ENCODE measurements at places on chromosomes 4 and X.

DNA sequence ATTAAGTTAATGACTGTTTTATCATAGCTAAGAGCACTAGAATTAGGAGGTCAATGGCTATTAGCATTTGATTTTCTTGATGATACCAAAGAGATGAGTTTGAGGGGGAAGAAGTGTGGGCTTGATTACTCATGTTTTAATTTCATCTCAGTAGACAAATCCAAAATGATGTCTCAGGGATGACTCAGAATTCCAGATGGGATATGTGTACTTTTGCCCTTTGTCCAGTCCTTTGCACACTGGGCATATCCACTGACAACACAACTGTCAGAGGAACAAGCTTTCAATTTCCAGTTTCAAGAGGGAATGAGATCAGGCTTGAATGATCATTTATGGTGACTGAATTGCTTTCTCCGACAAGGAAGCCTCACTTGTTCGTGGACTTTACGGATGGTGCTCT lies 325.3 kb upstream of the FTHL17 start:
- peak; percentile 0 for DNase-seq

DNA sequence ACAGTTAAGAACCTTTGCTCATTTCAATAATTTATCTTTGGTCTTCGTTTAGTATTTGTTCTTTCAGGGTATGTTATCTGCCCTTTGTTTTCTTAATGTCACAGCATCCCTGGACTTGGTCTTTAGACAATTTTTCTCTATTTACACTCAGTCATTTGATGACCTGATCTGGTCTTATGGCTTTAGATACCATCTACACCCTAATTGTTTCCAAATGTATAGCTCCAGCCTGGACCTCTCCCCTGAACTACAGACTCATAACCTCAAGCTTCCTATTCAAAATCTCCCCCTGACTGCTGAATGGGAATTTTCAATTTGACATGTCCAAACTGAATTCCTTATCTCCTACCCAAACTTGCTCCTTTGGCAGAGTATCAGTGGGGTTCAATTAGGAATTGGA lies 3.7 kb upstream of the SUPT20HL2 start:
- DNase-seq = no peak

DNA sequence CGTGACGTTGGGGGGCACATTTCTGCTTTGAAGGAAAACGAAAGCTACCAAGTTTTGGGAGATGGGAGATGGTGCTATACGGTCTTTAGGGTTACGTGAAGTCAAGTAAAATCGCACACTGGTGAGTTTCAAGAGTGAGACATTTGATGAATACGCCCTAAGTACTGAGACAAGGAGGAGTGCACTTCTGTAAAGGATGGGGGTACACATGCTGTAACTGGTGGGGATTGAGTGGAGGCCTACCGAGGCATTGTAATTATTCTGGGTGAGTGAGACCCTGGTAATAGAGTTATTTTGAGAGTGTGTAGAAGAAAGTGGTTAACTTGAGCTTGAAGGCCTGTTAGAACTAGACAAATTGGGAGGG lies 536 bp downstream of the SH3BGRL start:
- no peak for DNase-seq

- DNase-seq = peak; percentile 79
Observed at GRCh38 chr4:144903953-144904711, 193.9 kb downstream of the ANAPC10 start.

- DNase-seq = no peak
Observed at GRCh38 chr4:38138363-38138762, 178.2 kb downstream of the PTTG2 start.

DNA sequence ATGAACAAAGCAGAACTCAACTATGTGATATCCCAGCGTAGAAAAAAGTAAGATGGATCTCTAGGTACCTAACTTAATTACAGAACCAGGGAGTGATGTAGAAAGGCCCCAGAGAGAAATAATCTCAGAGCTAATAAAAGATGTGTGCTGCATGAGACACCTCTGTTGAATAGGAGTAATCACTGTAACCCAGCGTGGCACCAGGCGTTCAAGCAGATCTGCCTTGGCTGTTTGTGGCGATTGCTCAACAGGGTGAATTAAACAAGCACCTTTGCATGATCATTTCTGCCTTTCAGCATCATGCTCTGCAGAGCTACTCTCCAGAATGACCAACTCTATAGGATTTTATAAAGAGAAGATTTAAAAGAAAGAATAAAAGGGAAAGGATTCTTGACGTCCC lies 81.7 kb upstream of the KCNIP4 start:
- no peak for DNase-seq

GRCh38 chr4:55910140-55910539 lies 38.6 kb upstream of the CEP135 start:
- no peak for DNase-seq
